Testis (tissue), 5 donors: ENCODE measurements at places on chromosomes 7 and 10.

DNA sequence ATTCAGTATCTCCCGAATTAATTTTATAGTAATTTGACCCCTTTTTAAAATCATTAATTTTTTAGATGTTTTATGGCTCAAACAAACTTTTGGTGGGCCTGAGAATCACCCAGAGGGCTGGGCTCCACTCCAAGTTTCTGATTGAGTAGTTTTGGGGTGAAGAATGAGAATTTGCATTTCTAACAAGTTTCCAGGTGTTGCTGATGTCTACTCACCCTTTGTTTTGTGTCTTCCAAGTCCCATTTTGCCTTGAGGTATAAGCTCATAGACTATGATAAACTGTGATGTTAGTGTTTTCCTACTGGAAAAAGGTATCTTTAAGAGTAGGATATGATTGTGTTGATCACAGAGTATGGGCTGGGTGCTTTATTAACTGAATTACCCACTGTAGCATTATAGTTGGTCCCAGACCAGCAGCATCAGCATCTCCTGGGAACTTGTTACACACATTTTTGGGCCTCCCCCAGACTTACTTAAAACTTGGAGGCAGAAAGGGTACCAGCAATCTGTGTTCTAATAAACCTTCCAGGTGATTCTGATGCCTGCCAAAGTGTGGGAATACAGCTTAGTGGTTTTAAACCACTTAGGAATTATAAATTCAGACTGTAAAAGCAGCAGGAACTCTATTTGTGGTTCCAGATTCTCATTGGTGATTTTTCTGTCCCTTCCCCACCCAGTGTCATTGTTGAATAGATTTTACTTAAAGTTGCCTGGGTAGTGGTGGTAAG lies 19.1 kb downstream of the ZNRF2 start:
- no peak for DNase-seq

GRCh38 chr10:85978566-85979358 lies 387.8 kb downstream of the GRID1 start:
- no peak for DNase-seq

DNA sequence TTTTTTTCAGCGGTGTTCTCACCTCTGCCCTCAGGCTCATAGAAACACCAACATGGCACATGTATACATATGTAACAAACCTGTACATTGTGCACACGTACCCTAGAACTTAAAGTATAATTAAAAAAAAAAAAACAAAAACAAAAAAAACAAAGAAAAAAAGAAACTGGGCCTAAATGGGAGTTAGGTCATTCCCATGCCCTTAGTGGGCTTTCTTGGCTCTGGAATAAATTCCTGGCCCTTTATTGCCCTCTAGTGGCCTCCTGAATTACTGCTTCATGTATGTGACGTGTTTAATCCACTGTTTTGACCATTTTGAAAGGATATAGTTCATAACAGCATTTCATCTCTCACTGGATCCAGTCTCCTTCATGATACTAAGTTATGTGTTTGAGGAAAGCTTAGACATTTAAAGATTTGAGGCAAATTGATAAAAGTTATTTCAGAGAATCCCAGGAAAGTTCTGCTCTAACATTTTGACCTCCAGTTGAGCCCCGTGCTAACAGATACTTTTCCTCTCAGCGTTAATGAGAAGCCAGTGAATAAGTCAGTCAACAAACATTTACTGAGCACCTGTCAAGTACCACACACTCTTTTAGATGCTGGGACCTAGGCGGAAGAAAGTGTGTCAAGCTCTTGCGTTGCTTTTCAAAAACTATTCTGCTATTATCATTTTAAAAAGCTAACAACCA lies 54.7 kb upstream of the SYPL1 start:
- peak; percentile 70 for DNase-seq

DNA sequence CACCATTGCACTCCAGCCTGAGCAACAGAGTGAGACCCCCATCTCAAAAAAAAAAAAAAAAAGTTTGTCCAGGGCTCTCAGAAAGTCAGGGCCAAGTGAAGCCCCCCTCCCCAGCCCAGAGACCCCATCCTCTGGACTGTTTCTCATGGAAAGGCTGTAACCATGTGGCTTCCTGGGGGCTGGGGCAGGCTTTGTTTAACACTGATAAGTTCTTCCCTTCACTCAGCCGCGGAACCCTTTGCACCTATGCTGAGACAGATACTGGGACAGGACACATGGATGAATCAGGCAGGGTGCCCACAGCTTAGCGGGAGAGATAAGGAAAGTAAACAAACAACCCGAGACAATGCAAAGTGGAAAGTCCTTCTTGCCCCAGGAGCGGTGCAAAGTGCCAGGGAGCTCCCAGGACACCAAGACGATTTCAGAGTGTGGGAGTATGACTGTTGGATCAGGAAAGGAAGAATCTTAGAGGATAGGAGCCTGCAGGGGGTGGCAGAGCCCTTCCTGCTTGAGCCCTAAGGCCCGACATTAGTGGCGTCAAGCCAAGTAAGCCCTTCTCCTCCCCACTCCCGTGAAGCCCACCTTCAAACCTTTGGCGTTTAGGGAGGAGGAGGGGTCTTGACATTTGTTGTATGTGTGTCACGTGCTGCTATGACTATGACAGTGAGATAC lies 11.6 kb downstream of the MLXIPL start:
- DNase-seq = peak; percentile 77

GRCh38 chr7:101516851-101517250 lies 112.2 kb downstream of the MYL10 start:
- DNase-seq = no peak

DNA sequence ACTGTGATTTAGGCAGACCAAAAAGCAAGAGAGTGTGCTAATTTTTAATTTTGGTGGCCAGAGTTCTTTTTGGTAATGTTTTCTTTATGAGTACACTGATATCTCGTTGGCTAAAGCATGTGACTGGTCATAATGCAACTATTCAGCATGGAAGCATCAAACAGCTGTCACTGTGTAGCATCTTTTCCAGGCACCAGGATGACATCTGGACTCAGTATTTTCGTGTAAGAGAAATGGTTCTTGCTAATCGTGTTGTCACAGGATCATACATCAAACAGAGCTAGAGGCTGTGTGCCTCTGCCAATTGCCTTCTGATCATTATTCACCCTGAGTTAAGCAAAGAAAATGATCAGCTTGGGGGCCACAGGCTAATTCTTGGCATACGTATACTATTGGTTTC lies 118.9 kb downstream of the SND1 start:
- no peak for DNase-seq

DNA sequence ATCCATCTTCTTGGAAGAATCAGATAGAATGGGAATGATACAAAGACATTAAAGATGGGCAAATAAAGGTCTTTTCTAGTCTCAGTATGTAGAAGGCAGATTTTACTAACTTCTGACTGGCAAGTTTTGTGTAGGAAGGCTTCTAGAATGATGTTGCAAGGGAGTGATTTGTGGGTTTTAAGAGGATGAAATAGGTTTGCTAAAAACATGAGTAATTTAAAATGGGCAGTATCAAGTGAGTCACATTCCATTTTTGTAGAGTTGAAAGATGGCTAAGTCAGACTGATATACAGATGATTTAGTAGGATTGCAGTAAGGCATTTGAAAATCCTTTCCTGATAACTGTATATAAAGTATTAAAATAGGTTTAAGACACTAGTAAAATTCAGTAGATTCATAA lies 777.4 kb downstream of the SORCS1 start:
- no peak for DNase-seq

GRCh38 chr10:104622598-104623209 lies 18.4 kb upstream of the SORCS3 start:
- peak; percentile 28 for DNase-seq

GRCh38 chr10:98675902-98676301 lies 229.2 kb upstream of the HPS1 start:
- no peak for DNase-seq

- DNase-seq = no peak
Observed at GRCh38 chr10:131116216-131116990, 195.1 kb downstream of the TCERG1L start.

GRCh38 chr10:70417568-70417967 lies 13.6 kb downstream of the EIF4EBP2 start:
- DNase-seq = no peak

- DNase-seq = no peak
Observed at GRCh38 chr7:64638822-64639221, 27.1 kb upstream of the ZNF107 start.

DNA sequence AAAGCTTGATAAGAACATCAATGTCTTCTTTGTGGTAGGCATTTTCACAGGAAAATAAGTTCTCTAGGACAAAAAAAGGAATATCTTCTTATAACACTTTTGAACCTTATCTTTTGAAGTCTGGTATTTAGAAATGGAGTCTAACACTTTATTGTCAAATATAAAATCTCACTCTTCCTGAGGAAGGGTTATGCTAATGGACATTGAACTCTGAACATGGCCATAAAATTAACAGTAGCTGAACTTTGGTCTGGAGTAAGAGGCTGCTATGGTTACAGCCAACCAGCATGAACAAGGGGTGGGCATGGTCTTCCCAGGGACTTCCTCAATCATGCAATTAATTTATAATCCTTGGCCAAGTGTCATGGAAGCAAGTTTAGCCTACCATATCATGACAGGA lies at the start of gene CLRN3:
CLRN3 (minus strand) TSS at position 199 of the 400 bp plus-strand sequence; CDS start at position 42, 157 bp downstream.
- no peak for DNase-seq

- no peak for DNase-seq
Observed at GRCh38 chr7:35805876-35806275, 5.0 kb downstream of the SEPTIN7 start.

DNA sequence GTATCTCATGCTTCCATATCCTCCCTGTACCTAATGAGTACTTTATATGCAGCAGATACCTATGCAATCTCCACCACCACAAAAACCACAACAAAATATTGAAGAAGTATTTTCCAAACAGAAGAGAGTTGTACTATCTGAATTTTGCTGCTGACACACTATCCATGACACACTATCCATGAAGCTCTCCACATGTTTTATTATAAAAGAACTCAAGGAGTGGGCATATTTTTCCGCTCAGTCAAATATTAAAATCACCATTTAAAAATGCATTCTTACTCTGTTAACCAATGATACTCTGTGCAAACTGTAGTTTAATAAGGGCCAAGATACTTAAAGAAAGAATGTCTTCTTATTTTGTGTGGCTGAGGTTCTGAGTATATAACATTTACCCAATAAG lies 2.8 kb downstream of the BET1 start:
- DNase-seq = no peak

DNA sequence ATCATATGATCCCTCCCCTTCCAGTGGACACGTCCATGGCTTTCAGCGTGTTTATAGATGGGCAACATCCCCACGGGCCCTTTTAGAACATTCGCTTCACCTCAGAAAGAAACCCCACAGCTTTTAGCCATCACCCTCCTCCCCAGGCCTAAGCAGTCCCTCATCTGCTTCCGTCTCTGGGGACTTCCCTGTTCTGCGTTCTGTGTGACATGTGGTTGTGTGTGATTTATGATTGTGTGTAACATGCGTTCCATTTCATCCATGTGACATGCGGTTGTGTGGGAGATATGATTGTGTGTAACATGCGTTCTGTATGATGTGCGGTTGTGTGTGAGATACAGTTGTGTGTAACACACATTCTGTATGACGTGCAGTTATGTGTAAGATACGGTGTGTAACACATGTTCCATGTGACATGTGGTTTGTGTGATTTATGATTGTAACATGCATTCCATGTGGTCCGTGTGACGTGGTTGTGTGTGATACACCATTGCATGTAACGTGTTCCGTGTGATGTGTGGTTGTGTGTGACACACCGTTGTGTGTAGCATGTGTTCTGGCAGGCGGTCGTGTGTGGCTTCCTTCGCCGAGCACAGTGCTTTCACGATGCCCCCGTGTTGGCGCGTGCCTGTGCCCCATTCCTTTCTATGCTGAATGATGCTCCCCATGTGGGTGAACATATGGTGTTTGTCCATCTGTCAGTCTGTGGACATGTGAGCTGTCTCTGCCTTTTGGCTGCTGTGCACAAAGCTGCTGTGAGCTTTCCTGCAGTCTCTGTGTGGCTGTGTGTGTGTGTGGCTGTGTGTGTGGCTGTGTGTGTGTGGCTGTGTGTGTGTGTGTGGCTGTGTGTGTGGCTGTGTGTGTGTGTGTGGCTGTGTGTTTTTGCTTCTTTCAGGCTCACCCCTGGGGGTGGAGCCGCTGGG lies 26.2 kb downstream of the PWWP2B start:
- DNase-seq = no peak

DNA sequence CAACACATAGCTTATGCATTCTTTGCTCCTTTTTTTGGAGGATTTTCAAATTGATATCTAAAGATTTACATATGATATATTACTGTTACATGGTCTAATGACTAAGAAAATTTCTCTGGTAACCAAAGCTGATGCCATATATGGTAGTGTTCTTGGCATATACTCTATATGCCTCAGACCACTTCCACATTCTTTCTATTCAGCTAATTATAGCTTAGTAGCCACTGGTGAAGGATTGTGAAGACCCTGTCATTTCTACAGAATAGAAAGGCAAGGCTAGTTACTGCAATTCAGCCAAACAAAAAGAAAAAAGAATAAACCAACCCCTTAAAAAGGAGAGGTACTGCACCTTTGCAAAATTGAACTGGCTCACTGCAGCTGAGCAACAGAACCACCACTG lies 3.7 kb downstream of the PURB start:
- DNase-seq = no peak

- DNase-seq = no peak
Observed at GRCh38 chr10:101097881-101098280, 33.2 kb upstream of the TLX1 start.

DNA sequence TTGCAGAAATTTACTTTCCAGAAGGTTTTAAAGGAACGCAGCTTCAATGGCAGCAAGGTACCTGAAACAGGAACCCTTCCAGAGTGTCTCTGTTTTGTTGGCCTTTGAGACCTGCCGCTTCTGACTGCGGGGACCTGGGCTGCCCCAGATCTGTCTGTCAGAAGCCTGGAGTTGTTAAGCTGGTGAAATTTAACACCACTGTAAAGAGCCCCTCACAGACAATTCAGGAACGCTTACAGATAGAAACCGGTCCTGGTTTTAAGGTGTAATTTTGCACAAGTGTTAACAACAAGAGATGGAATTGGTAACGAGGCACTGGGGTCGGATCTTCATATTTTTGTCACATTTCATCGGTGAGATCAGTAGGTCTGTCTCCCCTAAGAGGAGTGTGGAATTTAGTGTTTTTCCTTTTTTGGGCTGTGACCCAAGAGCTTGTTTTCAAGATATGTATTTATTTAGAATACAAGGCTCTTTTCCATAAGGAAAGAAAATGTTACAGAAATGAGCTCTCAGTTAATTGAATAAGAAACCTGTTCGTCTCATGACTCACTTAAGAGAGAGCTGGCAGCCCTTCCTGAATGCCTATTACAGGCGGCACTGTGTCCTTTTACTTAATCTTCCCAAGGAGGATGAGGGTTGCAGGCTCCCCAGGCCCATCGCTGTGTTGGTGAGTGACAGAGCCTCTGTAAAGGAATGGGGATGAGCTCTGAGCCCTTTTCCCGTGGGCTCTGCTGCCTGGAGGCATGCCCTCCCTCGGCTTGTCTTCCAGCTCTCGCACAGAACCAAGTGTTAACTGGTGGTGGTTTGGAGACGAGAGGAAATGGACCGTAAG lies 168.7 kb downstream of the CUX1 start:
- DNase-seq = no peak

- DNase-seq = no peak
Observed at GRCh38 chr7:49669692-49670260, 103.7 kb upstream of the VWC2 start.
